ENCODE measurements at places on chromosomes 1 and 21.
A peak's percentile ranks its signal among the peaks of the same experiment; 100 is the strongest.

DNA sequence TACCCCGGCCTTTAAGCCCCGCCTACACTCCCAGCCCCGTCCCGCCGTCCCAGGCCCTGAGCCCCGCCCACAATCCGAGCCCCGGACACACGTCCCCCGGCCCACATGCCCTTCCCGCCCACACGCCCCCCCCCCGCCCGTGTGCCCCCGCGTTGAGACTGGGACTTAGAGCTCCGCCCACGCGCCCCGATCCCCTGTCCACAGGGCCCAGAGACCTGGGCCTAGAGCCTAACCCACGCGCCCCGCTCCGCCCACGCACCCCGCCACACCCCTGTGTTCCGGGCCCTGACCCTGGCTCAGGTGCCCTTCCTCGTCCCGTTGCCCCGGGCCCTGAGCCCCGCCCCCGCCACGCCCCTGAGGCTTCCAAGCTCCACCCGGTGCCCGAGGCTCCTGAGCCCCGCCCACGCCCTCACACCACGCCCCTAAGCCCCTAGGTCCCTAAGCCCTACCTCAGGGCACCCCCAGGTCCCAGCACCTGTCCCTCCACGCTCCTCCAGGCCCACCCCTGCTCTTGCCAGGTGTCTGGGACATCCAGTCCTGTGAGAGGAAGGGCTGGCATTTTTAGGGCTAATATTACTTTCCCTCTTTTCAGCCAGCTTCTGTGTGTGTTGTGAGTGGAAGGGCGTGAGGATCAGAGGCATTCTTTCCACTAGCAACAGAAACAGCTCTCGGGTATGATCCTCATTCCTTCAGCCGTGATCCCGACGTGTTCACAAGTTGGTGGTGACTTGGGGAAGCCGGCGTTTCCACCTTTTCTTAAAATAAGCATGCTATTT, 552 bp upstream of the GPR157 start:
- DNase-seq = peak; percentile 74

- DNase-seq = no peak
These were observed 439.3 kb downstream of the NEGR1 start for GRCh38 chr1:71843012-71843411.

- no peak for DNase-seq
These were observed 187.2 kb downstream of the TOMM20 start for GRCh38 chr1:234941321-234942011.

- no peak for DNase-seq
These were observed 44.2 kb upstream of the ETS2 start for GRCh38 chr21:38761531-38761930.

GRCh38 chr1:39333296-39333695, 128.8 kb downstream of the MACF1 start:
- DNase-seq = no peak

DNA sequence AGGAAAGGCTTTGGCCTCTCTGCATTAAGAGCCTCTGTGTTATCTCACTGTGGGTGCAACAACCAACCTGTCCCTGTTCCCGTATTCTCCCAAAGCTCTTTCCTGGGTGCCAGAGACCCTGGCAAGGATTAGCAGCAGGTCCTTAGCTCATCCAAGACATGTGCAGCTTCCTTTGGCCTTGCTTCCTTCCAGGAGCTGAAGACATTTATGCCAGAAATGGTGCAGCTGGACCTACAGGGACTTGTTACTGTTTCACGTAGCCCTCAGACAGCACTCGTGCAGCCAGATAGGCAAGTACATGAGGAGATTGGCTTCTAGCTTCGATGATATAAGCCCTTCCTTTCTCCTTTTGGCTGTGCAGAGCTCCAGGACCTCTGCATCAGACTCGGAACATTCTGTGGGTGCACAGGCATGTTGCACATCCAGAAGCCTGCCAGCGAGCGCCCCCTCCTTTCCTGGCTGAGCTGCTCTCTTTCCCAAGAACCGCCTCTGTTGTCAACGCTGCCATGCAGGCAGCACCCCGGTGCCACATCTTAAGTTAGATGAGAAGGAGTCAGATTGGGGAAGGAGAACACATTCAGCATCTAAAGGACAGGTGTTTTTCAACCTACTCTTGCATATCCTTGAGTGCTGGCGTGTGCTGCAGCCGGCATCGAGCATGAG, 284.5 kb upstream of the PLXNA2 start:
- DNase-seq = no peak

DNA sequence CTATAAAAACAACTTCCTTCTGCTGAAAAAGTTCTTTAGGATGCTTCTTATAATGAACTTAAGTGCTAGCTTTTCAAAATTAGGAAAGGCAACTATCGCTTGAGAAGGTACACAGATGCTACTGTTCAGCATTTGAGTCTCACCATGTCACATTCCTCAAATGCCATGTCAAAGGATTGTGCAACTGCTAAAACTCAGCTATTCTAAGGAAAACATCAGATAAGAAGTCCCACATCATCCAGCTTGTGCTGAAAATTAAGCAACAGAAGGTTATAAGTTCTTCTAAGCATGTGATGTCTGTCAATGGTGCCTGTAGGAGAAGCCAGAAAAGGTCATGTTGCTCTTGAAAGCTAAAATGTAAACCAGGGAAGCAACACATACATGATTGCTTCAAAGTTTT, 36.5 kb downstream of the MCOLN2 start:
- no peak for DNase-seq

DNA sequence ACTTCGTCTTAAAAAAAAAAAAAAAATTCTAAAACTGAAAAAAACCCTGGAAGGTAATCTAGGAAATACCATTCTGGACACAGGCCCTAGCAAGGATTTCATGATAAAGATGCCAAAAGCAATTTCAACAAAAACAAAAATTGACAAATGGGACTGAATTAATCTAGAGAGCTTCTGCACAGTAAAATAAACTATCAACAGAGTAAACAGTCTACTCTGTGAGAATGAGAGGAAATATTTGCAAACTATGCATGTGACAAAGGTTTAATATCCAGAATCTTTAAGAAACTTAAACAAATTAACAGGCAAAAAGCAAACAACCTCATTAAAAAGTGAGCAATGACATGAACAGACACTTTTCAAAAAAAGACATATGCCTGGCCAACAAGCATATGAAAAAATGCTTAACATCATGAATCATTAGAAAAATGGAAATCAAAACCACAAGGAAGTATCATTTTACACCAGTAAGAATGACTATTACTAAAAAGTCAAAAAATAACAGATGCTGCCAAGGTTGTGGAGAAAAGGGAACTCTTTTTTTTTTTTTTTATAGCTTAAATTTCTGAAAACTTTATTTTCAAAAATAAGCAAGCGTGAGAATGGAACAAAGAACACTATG, 29.4 kb upstream of the RNPC3 start:
- DNase-seq = no peak

DNA sequence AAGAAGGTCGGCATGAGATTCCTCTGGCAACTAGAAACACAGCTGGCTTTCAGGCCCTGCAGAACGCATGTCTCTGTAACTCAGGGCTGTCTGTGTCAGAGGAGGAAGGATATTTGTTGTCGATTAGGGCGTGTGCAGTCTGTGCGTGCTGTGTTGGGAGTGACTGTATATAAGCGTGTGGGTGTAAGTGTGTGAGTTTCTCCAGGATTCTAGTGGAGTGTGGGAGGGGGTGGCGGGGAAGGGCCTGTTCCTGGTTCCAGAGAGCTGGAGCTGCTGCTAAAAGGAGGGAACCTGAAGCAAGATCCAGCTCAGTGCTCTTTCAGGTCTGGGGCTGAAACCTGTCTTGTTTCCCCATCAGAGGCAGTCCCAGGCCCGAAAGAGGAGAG, 74.3 kb downstream of the SLC16A1 start:
- DNase-seq = no peak
